ENCODE measurements at places on chromosomes 6 and 20. TPM values are rescaled to one million over a fixed set of nuclear protein-coding genes. Genes with fewer than 3 reads are reported as not detected.

The ADGRF1 gene
- total RNA-seq: 0.52 TPM

The HLA-DPA1 gene
- total RNA-seq: 10.5 TPM

The HLA-DOA gene
- 83.3 TPM for total RNA-seq

The FERMT1 gene
- 3.0 TPM for total RNA-seq

The GSTA3 gene
- total RNA-seq: not detected

The REM1 gene
- 1.0 TPM for total RNA-seq

The CD2AP gene
- 31.0 TPM for total RNA-seq

The CDH4 gene
- 0.52 TPM for total RNA-seq

The MARCKS gene
- 68.5 TPM for total RNA-seq

DNA sequence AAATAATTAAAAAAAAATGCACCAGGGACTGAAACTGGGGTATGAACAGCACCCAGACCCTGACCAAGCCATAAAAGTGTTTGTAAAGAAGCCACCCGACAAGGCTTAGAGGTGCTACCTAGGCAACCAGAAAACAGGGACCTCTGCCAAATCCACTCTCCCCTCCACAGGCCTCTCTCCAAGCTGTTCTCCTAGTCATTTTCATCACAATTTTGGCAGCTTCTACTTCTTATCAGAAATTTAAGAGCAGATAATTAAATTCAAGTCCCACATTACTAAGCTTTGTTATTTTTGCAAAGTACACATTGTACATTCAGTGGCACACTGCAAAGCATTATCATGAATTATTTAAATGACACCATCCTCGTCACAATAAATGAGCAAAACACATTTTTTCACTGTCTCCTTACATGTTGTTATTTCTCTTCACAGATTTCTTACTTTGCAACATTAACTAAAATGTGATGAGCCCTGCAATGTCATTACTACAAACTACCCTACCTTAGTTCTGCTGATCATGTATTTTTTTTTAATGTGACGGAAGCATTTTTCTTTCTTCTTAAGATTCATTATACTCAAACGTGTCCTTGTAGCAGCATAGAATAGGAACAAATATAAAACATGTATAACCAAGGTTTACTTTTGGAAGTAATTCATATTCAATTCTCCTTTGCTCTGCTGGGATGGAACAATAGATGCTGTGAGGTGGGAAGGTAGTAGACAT lies 38.1 kb downstream of the ECT2L start:
- DNase-seq: peak; percentile 21

DNA sequence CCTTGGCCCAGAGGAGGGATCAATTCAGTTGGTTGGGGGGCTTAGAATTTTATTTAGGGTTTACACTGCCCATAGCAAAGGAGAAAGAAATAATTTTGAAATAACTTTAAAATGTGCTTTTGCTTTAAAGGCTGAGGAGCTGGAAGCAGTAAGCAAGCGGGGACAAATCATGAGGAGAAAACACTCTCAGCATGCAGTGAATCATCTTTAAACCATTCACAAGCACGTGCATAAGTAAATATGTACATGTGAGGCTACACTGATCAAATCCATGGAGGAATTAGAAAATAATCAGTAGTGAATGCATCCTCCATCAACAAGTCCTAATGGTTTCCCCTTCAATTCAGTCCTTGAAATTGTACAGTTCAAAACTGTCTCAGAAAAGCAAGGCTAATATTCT lies 181.0 kb downstream of the MTFR2 start:
- no peak for DNase-seq

- DNase-seq: no peak
Measured at GRCh38 chr6:34865107-34865506, 22.7 kb downstream of the TAF11 start.

DNA sequence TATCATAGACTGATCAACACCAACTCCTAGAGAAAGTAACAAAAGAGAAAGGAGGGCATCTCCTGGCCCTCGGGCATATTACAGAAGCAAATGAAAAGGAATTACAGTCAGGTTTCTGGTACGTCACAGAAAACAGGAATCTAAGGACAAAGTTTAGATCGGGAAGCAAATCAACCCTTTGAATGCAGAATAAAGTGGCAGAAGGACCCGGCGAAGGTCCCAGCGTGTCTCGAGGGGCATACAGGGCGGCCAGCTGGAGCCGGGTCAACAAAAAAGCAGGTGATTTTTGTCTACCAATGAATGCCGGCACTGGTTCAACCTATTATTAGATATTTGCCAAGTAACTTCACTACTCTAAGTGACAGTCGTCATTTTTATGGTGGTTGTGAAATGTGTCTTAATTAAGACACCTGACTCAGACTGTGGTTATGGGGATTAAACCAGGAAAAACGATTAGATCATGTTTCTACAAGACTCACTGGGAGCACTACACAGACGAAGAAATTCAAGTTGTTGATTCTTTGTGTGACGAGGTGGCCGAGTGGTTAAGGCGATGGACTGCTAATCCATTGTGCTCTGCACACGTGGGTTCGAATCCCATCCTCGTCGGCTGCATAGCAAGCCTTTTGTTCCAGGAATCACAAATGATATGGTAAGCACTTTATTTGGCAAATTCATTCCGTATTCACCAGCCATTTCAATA lies 12.4 kb upstream of the ZSCAN9 start:
- DNase-seq: peak; percentile 63

GRCh38 chr6:32163559-32164258 lies 686 bp upstream of the EGFL8 start:
- DNase-seq: no peak

DNA sequence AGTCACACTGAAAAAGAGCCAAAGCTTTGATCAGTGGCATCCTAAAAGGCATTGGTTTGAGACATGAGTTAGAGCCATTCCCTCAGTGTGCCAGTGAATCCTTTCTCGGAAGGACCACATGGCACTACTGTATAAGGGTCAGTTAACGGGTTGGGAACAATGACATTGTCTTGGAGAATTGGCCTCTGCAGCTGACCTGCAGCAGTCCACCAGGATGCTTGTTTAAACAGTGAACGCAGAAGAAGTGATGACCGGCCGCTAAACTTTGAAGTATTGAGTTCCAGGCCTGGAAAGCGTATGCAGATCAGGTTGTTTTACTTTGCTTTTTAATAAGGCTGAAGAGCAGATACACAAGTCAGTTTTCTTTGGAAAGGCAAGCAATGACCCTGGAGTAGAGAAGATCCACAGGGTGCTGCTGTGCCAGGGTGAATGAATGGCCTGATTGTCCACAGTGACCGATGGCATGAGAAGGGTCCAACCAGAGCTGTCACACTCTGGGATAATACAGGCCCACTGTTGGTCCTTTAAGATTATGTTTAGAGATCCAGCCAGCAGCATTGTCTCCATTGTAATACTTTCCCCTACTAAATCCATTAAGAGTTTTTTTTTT lies 57.8 kb downstream of the GMPR start:
- DNase-seq: no peak

DNA sequence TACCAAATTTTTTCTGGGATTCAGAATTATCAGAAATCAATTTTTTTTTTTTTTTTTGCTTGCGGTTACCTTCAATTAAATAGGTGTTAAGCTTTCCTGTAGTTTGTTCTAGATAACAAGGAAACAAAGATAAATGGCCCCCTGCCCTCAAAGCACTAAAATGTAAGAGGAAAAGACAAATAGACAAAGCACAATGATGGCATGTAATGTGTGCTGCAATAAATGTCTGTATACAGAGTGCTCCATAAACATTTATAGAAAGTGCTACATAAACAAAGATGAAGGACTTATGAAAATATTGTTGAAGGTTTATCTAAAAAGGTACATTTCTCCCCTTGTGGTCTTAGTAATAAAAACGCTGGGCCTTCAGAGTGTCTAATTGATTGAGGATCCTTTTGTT lies 384.6 kb downstream of the PKHD1 start:
- DNase-seq: no peak

GRCh38 chr20:16955462-16955861 lies 207.3 kb downstream of the OTOR start:
- DNase-seq: no peak

DNA sequence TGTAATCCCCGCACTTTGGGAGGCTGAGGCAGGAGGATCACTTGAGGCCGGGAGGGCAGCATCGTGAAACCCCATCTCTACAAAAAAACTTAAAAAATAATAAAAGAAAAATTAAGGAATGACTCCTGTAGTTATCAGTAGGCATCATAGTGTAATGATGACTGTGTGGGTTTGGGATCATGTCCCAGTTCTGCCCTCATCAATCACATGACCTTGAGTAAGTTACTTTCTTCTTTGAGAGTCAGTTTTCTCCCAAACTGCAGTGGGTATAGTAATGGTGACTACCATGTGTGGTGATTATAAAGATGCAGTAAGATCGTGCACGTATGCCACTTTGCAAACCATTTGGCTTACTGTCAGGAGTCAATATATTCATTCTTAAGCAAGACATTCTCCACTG lies 89.2 kb downstream of the TXNDC5 start:
- no peak for DNase-seq

DNA sequence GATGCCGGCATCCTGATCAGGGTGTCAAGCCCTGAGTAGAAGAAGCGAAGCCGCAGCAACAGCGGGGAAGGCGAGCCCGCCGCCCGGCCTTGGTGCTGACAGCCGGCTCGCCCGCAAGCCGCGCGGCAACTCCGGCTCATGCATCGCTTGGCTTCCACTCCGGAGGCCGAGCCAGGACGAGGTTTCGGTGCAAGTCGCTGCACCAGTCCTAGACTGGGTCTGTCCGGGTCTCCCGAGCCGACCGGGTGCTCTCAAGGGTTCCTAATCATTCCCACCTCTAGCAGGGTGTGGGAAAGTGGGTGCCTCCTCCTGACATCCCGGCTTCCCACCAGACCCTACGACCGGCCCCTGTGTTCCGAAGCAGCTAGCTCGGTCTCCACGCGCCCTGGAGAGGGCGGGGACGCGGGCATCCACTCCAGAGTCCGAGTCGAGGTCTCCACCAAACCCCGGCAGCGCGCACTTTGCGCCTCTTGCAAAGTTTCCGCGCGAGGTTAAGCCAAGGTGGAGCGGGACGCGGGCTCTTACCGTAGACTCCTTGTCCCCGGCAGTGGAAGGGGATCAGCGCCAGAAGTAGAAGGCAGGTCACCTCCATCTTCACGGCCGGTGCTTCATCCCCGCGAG lies 1.4 kb downstream of the MDGA1 start:
- DNase-seq: no peak

DNA sequence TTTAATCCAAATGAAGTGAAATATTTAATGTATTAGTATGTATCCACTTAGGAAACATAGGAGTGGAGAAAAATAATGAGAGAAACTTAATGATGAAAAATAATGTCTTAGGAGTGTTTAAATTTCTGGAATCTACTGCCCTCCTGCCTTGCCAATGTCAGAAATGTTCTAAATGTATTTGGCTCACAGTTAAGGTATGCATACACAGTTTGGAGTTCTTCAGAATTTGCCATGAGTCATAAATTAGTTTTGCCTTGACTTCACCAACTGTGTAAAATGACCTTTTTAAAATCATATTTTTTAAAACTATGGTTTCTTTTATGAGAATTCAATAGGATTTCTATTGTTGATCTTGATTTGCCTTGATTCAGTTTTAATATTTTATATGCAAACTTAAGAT lies 191.7 kb upstream of the HSF2 start:
- DNase-seq: no peak

GRCh38 chr20:32078791-32079190 lies 26.7 kb downstream of the HCK start:
- no peak for DNase-seq

GRCh38 chr6:11315743-11316437 lies 83.4 kb upstream of the NEDD9 start:
- DNase-seq: no peak

DNA sequence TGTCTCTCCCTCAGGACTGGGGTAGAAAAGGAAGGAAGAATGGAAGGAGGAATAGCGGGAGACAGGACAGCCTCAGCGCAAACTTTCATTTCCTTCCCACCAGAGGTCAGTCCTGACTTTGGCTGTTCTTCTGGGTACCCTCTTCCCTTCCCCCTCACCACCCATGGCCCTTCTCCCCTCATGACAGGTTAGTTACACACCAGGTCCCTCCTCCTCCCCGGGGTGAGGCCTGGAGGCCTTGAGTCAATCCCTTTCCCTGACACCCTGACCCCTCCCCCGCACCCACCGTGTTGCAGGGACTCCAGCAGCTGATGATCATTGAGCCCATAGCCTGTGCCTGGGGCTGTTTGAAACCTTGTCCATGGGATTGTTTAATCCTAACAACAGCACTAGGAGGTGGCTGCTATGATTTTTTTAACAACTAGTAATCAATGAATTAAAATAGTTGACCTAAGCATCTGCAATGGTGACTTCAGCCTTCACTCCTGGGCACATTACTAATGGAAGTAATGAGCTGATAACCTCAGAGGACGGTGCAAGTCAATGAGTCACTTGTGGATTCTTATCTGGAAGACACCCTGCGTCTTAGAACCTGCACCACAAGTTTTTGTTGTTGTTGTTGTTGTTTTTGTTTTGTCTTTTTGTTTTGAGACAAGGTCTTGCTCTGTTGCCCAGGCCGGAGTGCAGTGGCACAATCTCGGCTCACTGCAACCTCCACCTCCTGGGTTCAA lies 46.6 kb upstream of the CCDC167 start:
- no peak for DNase-seq

- peak; percentile 83 for DNase-seq
Measured at GRCh38 chr20:64057628-64058498, 5.1 kb upstream of the TCEA2 start.

DNA sequence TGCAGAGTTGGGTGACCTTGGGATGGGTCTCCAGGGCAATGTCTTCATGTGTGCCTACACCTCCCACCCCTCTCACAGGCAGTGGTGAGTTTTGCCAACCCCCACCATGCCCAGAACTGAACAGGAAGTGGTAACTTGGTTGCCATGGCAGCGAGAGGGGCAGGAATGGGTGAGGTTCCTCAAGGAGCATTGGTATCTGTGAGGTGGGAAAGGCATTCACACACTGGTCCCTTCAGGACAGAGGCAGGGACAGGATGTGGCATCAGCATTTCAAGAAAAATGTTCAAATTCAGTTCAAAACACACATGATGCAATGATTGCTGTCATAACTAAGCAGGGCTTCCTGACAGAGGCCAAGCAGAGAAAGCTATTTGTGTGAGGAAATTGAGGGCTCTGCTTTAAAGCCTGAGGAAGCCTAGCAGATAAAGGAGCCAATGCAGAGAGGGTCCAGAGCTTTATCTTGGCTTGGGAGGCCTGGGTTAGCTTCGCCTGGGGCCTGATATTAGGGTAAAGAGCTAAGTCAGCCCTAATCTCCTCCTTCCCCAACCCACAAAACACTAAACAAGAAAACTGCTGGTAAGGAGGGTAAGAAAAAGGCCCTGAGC lies 551 bp downstream of the TREML2 start:
- DNase-seq: peak; percentile 54

All from body of pancreas (tissue), 4 donors.